ENCODE measurements at places on chromosomes 2 and 18. TPM values are rescaled to one million over a fixed set of nuclear protein-coding genes. Genes with fewer than 3 reads are reported as not detected.

DNA sequence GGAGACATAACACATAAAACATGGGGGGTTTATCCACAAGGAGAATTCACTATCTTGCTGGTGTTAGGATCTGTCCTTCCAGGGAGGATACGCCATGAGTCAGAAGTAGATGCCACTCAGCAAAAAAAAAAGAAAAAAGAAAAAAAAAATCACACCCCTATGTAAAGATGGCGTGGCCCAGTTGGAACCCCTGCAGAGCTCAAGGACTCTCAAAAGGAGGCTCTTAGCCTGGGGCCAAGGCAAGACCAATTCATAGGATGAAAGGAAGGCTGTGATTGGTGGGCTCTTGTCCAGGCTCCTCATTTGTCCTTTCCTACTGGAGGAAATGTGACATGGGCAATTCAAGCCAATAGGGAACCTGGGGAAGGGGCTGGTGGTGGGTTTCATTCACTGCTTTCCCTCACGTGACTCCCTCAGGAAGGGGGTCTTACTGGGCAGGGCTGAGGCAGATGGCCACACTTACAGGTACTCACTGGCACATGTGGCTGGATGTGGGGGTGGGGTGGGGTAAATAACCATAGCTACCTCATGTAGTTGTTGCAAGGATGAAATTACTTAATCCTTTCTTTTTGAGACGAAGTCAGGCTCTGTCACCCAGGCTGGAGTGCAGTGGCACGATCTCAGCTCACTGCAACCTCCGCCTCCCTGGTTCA is 38.7 kb upstream of the HAAO start:
- no peak for DNase-seq

- no peak for DNase-seq
Observed at GRCh38 chr2:160028431-160029269, 33.8 kb downstream of the PLA2R1 start.

GRCh38 chr2:133568172-133568571 is at the start of gene NCKAP5:
NCKAP5 (minus strand) TSS chr2:133568463; CDS start chr2:133517526, 50,937 bp downstream.
- no peak for DNase-seq

The NTSR2 gene
- total RNA-seq, result 1.1 TPM

DNA sequence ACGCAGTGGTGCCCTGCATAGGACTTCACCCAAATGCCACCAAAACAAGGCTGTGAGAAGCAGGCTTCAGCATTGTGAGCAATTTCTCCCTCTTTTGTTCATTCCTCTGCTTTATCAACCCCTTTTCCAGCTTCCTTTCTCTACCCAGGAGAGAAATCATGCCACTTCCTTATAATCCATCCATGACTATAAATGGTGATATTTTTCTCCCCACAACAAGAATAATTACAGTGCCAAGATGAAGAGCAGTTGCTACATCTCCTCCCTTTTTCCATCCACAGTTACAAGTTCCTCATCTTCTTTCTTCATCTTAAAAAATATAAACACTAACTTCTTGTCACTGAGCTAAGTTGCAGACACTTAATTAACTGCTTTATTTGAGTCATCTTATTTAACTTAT is 167.2 kb downstream of the ANTXR1 start:
- no peak for DNase-seq

The PLEK gene
- total RNA-seq, result 7.2 TPM

DNA sequence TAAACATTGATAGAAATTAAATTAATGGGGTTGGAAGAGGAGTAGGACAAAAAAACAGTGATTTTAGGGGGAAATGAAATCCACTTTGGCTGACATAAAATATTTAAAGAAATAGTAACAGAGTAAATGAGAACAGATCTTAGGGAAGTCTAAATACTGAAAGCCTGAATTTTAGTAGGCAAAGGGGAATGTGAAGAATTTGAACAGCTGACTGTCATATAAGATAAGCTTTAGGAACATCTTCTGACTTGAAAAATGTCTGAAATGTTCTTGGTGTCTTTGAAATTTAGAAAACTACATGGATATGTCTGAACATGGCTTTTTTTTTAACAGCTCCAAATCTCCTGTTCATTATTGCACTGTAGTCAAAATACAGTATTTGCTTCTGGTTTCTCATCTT is 150.3 kb downstream of the CALCRL start:
- no peak for DNase-seq

Data from spinal cord (tissue), 10 donors.